ENCODE measurements at places on chromosomes 7 and 10.

GRCh38 chr10:16259726-16260125, 177.1 kb upstream of the PTER start:
- DNase-seq: no peak

GRCh38 chr7:17971411-17971810, 31.1 kb upstream of the SNX13 start:
- no peak for DNase-seq

DNA sequence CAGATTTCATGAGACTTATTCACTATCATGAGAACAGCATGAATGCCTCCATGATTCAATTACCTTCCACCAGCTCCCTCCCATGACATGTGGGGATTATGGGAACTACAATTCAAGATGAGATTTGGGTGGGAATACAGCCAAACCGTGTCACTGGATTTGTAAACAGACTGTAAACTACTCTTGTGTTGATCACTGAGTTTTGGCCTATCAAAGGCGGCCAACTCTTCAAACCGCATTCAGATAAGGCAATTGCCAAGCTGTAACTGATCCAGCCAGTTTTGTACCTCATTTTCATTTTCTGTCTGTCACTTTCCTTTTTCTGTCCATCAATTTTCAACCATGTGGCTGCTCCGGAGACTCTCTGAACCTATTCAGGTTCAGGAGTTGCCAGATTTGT, 27.2 kb upstream of the PAPSS2 start:
- no peak for DNase-seq

GRCh38 chr7:92156990-92157389, 22.0 kb downstream of the LRRD1 start:
- no peak for DNase-seq

GRCh38 chr10:8638088-8638672, 583.7 kb downstream of the GATA3 start:
- no peak for DNase-seq

GRCh38 chr10:60801522-60801921, 23.2 kb downstream of the CDK1 start:
- no peak for DNase-seq

GRCh38 chr7:101496017-101496416, 133.1 kb downstream of the MYL10 start:
- DNase-seq: no peak

DNA sequence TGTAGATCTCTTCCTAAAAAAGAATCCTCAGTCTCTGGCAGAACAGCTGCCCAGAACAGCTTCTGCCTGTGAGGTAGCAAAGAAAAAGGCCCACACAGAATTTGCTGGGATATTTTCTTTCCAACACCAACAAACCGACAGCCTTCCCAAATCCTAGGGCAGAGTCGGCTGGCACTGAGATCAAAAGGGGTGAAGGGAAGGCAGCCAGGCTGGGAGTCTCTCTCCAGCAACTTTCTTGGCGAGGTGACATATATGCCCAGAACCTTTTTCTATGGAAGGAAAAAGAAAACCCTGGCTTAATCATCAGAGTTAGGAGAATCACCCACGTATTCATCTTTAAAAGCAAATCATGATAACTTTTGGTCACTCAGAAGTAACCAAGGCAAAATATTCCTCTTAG, 279.6 kb downstream of the DNAJB6 start:
- no peak for DNase-seq

- DNase-seq: no peak
These were observed 28.9 kb downstream of the PHYH start for GRCh38 chr10:13270877-13271551.

- no peak for DNase-seq
These were observed 71.3 kb downstream of the ARHGAP22 start for GRCh38 chr10:48533540-48533939.

GRCh38 chr10:65306201-65306600, 1619.6 kb upstream of the LRRTM3 start:
- DNase-seq: no peak

DNA sequence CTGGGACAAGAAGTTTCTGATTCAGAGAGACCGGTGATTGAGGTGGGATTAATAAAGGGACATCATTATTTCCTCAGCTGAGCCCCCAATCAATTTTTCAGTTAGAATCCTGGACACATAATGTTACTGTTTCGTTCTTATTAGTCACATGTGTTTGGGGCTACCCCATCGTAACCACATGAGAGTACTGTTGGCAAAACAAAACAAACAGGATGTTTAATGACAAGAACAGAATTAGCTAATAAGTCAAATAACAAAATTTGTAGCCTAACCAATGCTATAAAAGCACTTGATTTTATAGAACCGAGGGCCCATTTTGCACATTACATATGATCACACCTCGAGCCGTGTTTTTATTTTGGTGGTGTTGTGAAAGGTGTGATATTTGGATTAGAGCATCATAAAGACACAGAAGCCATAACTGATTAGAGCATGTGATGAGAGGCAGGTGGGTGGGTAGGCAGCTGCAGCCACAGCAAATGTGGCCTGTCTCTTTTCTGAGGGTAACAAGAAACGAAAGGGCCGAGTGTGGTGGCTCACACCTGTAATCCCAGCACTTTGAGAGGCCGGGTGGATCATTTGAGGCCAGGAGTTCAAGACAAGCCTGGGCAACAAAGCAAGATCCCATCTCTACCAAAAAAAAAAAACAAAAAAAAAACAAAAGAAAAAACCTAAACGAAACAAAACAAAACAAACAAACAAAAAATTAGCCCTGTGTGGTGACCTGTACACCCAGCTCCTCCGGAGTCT, 1.8 kb upstream of the VWC2 start:
- DNase-seq: no peak

- DNase-seq: peak; percentile 74
These were observed 90.2 kb upstream of the RPA3 start for GRCh38 chr7:7808626-7809025.

GRCh38 chr10:113273181-113274163, 279.4 kb upstream of the HABP2 start:
- no peak for DNase-seq
